ENCODE measurements at places on chromosomes 5 and 9.

GRCh38 chr5:124408738-124409453 lies 337.5 kb downstream of the ZNF608 start:
- no peak for DNase-seq

- no peak for DNase-seq
Observed at GRCh38 chr9:110622368-110622767, 42.8 kb upstream of the SVEP1 start.

- DNase-seq, result no peak
Observed at GRCh38 chr9:3980771-3981170, 319.1 kb downstream of the GLIS3 start.

DNA sequence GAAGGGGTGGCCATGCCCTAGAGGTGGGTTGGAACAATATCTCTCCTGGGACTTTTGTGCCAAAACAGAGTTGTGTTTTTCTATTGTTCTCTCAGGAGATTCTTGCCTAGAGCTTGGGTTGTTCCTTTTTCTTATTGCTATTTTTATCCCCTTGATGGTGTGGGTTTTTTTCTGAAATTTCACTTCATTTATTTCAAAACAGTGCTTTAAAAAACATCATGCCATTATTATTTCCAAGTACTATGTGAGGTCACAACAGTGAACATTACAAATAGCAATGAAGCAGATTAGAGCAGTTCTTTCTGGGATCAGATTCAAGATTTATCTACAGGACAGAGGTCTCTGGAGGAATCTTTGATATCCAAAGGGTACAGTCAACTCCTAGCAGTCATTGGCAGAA lies 76.6 kb downstream of the ACTBL2 start:
- DNase-seq, result no peak

- no peak for DNase-seq
Observed at GRCh38 chr9:35659340-35659739, 1.2 kb downstream of the CCDC107 start.

DNA sequence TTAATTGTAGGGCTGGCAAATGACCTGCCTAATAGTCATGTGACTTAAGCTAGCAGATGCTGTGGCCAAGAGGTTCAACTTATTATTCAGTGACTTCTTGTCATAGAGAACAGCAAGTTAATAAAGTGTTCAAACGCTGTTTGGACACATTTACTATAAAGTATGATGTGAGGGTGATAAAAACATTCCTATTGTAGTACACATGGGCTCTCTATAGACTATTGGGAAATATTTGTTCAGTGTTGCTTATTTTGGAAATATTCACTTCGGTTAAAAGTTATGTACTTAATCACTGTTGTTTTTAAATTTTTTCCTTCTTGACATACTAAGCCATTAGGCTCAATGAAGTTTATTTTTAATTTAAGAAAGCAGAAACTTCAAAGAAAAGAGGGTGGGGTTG lies 345.0 kb downstream of the NNT start:
- no peak for DNase-seq

- no peak for DNase-seq
Observed at GRCh38 chr5:53749621-53750020, 189.2 kb downstream of the NDUFS4 start.

DNA sequence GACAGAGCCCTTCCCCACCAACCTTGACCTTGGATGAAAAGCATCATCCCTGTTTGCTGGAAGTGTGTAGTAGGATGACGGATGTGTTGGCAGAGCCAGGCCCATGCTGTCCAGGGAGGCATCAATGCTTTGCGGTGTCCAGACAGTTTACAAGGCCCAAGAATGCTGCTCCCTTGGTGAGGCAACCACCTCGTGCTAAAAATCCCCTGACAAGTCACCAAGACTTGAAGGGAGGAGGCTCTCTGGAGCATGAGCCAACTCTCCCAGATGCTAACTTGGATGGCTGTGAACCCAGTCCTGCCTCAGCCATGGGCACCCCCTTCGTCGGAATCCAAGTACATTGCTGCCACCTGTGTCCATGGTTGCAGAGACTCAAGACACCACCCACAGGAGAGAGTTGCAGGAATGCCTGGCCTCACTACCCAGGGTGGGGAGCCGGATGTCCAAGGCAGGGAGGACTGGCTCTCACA lies 9.5 kb upstream of the NKD2 start:
- DNase-seq, result no peak

DNA sequence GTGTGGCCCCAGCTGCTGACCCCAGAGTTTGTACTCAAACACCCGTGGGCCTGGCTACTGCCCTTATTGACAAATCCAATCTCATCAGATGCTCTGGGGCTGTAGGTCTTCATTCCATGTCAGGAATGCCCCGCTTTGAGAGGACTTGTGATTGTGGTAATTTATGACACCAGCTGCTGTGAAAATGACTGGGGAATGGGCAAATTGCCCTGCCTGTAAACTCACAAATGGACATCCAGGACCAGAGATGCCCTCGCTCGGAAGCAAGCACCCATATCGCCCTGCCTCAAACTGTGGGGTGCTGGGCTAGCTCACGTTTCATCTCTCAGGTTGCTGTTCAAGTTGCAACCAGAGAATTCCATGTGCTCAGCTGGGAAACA lies 225.9 kb upstream of the MAP3K1 start:
- no peak for DNase-seq

DNA sequence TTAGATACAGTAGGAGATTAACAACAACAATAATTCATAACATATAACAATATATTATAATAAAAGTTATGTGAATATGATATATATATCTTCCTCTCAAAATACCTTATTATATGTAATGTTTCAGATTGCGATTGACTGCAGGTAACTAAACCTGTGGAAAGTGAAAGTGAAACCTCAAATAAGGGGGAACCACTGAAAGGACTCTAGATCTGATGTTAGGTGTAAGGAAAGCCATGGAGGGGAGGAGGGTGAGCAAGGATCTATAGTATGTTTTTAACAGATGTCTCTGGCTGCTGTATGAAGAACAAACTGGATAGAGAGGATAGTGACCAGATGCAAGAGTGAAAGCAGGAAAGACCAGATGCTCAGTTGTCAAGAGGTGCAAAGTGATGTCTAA lies 5.8 kb upstream of the FSTL4 start:
- DNase-seq, result no peak

DNA sequence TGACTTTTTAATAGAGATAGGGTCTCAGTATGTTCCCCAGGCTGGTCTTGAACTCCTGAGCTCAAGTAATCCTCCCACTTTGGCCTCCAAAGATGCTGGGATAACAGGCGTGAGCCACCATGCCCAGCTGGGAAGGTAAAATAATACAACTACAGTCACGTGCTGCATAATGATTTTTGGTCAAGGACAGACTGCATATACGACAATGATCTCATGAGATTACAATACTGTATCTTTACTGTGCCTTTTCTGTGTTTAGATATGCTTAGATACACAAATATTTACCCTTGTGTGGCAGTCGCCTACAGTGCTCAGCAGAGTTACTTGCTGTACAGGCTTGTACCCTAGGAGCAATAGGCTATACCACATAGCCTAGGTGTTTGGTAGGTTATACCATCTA lies 14.2 kb upstream of the IRF1 start:
- no peak for DNase-seq

DNA sequence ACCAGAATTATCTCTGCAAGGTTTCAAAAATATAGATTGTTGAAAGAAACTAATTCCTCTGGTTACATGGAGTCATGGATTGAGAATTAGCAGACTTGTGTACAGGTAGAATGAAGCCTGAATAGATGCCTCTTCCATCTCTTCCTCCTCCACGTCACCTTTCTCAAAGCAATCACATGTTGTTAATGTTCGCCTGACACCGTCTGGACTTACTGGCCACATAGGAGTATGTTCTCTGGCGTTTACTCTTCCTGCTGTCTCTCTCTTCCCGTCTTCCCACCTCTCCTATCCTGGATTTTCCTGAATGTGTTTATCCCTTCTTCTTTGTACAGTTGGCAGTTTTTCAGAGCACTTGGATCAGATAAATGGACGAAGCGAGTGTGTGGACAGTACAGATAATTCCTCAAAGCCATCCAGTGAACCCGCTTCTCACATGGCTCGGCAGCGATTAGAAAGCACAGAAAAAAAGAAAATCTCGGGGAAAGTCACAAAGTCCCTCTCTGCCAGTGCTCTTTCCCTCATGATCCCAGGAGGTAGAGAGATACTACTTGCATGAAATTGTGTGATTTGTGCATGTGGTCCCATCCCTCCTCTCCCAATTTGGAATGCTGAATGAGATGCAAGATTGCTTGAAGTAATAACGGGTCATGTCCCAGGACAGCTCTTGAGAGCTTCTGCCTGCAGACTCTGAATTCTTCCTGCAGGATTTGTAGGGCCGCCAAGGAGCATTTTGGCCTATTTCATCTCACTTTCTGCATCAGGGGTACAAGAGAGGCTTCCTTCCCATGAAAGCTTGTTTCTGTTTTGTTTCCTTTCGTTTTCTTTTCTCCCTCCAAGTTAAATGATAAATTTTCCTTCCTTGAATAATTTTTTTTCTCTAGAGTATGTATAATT lies 47.3 kb downstream of the CD180 start:
- no peak for DNase-seq

GRCh38 chr9:72843520-72844439 lies 109.1 kb downstream of the ALDH1A1 start:
- no peak for DNase-seq

GRCh38 chr9:113771199-113771598 lies 104.9 kb upstream of the ZNF618 start:
- DNase-seq, result no peak

DNA sequence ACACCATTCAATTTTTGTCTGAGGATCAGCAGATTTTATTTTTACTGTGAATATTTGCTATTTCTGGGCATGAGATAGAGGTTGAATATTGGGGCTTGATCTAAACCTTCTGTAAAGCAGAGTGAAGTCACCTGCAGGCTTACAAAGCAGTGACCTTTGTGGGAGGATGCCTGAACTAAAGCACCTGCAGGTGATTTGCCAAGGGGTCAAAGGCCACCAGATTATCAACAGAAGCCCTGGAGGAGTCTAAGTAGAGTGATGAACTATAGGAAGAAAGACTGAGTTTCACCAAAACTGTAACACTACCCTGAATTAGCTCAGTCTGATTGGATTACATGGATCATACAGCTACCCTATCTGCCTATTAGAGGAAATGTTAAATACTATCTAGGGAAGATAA lies 144.3 kb upstream of the PRLR start:
- DNase-seq, result no peak

DNA sequence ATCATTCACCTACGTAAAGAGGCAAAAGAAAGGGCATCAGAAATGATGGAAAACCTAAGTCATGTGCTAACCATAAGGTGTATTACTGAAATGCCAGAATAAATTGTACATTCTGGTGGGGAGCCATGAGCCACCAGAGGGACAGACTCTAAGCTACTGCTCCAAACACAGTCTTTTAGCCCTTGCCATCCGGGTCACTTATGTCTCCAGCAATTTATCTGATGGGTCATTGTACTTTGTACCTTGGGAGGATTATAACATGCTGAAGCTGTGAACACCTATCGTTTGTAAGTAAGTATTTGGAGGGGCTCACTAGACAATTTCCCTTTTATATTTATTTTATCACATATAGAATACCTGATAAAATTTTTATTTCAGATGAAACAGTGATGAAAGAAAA lies 495.1 kb downstream of the KIF4B start:
- no peak for DNase-seq

DNA sequence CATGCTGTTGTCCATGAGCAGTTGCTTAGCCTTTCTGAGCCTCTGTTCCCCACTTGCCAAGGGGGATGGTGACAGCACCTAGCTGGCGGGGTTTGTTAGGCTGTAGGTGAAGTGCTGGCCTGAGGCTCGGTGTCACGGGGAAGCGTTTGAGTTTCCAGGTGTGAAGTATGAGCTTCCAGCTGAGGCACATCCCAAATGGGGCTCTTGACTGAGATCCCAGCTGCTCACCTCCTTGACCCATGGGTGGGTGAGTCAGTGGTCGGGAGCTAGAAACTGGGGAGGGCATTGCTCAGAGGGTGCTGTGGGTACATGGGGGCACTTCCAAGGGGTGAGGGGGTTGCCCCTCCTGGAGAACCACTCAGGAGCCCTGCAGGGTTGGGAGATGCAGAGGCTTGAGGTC lies 26.4 kb upstream of the RNF130 start:
- no peak for DNase-seq

DNA sequence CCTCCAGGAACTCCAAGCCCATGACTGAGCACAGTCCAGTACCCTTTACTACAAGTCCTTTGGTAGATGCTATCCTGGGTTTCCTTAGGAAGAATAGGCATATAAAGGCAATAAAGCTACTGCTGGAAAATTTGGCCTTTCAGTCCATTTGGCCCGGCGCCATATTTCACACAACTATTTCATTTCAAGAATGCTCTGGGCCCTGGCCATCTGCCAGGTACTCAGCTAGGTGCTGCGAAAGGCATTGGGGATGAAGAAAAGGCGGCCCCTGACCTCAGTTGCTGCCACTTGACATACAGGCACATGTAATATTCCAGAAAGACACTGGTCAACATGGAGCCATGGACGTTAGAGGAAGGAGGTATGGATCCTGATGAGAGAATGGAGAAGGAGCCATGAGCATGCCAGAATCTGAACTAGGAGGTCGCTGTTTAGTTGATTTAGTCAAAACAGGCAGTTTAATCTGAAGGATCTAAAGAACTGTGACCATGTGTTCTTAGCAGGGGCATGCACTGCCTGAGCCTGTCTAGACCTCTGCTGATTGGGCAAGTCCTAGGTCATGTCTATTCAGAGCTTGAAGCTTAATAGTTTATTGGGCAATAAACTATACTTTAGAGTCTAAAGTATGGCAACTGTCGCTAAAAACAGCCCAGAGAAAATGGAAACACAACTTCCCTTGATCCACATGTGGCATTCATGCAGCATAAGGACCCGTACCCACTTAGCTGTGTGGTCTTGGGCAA lies 149.3 kb downstream of the MELK start:
- no peak for DNase-seq

- DNase-seq, result no peak
Observed at GRCh38 chr5:146336197-146336596, 2.4 kb upstream of the POU4F3 start.

- no peak for DNase-seq
Observed at GRCh38 chr9:36566813-36567221, 5.9 kb upstream of the MELK start.

GRCh38 chr9:130480673-130481072 lies 35.9 kb downstream of the ASS1 start:
- no peak for DNase-seq

DNA sequence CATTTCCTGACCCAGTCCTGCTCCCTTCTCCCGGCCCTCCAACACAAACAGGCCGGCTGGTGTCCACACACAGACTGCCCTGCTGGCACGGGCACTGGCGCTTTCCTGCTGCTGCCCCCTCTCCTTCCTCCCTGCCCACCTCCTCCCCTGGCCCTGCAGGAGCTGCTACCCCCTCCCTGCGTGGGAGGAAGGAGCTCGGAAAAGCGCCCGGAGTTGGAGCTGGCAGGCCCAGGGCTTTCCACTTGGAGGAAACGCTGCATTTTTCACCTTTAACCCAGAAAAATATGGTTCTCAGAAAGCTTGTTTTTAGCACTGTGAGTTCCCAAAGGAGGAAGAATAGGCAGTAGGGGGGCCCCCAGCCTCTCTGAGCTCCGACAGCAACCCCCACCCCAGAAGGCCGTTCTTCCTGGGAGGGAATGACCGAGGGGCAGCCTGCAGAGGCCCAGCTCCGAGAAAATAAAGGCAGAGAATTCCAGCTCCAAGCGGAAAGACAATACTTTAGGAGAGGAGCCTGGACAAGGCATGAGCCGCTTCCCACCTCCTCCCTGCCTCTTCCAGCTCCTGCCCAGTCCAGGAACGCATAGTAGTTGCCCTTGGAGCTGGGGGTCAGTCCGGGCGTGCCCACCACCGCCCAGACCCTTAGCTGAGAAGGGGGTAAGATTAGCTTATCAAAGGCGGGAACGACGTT lies 88.9 kb downstream of the LIFR start:
- no peak for DNase-seq
